Hippocampal formation (tissue), 2 donors: ENCODE measurements at places on chromosomes 4 and X.

- DNase-seq, result no peak
Measured at GRCh38 chrX:117038918-117039440, 576.2 kb upstream of the CT83 start.

DNA sequence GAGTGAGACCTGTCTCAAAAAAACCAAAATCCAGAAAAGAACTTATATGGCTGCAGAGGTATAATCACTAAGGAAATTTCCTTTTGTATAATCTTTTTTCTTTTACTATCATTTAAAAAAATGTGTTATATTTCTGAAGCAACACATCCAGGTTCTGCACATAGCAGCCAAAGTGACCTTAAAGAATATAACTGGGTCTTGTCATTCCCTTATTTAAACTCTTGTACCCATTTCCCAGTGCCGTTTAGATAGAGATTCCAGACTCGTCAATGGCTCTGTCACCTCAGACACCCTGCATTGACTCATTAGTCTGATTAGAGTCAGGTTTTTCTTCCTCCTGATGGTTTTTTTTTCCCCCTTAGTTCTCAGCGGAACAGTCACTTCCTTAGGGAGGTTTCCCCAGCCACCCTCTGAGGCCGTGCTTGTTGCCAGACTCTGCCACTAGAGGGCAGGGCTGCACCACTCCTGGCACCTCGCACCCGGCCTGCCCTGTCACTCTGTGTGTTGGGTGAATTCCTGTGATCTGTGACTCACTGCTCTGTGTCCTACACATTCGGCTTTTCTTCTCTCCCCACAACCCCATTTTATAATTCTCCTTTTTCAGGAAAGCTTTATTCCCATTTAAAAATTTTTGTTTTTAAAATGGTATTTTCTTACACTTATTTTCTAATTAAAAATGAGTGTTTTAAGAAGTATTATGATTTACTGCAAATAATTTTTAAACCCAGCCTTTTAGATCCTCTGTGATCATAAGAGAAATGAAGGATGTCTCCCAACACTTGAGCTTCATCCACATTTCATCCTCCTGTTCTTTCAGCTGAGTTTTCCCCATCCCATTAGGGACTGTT is 32.1 kb downstream of the HTT start:
- peak; percentile 81 for DNase-seq

- DNase-seq, result no peak
Measured at GRCh38 chr4:153512952-153513500, 46.9 kb downstream of the TMEM131L start.

DNA sequence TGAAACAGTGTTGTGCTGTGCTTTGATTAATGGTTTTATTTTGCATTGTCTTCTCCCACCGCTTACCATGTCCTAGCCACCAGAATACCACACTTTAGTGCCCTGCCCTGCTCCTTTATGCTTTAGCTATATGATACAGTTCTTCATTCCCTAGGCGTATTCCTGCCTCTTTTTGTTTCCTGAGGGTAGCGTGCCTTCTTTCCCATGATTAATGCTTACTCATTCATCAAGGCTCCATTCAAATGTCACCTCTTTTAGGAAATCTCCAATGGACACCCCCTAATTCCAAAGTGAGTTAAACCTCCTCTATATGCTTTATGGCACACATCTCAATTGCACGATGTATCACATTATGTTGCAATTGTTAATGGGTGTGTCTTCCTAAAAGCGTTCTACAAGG is 46.3 kb downstream of the SPANXD start:
- DNase-seq, result no peak

DNA sequence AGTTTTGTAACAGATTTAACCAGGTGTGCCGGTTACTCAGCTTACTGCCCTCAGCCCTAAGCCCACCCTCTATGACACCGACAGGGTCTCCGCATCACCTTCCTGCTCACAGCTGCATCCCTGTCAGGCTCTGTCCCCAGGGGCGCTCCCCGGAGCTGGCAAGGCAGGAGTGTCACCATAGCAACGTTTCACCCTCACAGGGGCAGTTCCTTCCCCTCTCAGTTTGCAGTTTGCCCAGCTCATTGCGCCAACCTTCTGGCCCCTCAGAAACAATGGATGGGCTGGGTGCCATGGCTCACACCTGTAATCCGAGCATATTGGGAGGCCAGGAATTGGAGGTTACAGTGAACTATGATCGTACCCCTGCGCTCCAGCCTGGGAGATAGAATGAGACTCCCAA is 42.6 kb downstream of the RGS12 start:
- DNase-seq, result no peak

GRCh38 chr4:17068392-17068791 is 169.9 kb upstream of the LDB2 start:
- no peak for DNase-seq

DNA sequence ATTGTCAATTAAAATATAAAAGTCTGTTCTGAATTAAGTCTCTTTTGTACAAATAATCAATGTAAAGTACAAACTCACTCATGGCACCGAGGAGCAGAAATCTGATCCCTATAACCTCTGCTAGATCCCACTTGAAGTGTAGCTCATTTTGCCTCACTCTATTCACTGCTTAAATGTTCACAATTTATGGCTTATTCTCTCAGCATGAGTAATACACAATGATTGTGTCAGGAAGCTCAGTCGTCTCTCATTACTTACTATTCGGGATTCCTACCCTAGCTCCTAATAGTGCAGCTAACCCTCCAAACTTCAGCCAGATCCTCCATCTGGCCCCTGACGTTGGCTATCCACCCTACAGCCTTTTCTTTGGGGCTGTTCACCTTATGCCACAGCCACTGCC is 4.7 kb upstream of the AMMECR1 start:
- no peak for DNase-seq

DNA sequence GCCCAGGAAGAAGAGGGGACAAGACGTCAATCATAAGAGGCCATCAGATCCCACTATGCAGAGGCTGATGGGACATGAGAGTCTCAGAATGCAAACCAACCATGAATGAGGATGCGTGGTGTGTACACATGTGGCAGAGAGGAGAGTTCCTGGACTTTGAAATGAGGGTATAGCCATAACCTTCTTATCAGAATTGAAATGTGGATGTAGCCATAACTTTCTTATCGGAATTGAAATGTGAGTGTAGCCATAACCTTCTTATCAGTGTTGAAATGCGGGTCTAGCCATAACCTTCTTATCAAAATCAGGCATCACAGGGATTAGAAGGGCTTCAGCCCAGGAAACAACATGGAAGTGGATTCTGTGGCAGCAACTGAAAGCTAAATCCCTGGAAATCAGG is 415.5 kb upstream of the FAT1 start:
- DNase-seq, result no peak

- no peak for DNase-seq
Measured at GRCh38 chr4:53100501-53101190, 238.5 kb downstream of the RASL11B start.

DNA sequence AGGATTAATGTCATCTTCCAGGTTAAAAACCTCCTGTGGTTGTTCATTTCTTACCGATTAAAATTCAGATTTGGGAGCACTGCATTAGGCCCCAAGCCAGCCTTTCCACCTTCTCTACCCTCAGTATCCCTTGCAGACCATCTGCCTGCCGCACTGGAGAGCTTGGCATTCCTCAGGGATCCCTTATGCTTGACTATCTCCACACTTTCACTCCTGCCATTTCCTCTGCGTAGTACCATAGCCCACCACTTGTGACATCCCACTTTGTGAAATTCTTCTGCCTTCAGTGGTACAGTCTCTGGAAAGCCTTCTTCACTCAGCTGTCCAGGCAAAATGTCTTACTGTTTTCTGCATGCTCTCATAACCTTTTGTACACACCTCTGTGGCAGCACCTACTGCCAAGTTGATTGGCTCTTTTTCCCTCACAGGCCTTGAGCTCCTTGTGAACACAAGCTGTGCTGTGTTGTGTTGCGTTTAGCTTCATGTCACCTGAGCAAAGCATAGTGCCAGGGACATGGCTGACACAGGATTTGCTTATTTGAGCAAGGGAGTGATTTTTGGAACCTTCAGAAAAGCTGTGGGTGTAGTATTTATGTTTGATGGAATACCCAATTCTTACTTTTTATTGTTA is 156.4 kb downstream of the ARX start:
- no peak for DNase-seq

DNA sequence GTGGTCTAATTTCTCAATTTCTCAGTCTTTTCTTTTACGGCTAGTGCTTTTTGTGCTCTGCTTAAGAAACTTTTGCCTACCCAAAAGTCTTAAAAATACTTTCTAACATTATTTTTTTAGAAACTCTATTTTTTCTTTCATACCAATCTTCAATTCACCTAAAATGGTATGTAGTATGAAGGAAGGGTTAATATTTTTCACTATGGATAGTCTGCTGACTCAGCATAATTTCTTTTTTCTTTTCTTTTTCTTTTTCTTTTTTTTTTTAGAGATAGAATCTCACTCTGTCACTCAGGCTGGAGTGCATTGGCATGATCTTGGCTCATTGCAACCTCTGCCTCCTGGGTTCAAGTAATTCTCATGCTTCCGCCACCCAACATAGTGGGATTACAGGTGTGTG is 34.2 kb upstream of the GYPE start:
- DNase-seq, result no peak

DNA sequence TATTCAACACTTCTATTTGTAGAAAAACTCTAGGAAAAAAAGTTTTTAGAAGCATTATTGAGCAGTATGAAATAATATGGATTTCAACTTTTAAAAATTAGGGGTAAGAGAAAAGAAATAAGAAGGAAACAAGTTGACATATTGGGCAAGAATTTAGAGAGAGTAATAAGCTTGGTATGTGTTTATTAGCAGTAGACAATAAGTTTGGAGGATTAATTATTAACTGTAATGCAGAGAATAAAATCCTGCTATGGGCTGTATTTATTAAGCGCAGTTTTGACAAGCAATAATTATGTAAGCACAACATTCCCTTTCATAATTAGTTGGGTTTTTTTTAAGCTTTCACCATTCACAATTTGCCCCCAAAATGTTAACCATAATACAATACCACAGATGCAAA is 162.7 kb upstream of the SLC7A11 start:
- DNase-seq, result no peak

GRCh38 chrX:8090482-8090881 is 80.6 kb downstream of the VCX2 start:
- no peak for DNase-seq

DNA sequence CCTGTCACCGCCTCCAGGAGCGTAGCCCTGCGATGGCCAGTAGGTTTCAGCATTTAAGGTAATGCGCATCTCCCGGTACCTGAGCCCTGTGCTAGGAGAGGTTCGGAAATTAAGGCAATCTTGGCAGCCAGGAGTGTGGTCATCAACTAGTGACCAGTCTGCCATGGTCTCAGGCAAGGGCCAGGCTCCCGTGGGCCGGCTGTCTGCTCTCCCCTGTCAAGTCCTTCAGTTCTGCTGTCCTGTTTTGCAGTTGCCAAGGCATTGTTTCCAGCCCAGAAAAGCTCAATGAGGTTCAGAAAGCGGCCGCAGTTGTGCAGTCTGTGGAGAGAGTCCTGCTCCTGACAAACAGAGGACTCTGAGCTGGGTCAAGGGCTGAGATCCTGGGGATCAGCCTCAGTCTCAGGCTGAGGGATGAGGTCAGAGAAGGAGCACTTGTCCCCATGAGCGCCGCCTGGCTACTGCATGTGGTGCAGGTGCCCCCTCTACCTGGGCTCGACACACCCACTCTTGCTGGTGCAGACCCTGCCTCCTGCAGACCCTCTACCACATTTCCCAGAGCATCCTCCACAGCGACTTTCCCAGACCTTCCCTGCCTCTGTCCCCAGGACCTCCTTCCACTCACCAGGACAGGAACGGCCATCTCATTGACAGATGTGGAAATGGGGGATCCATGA is 53.4 kb upstream of the PSAPL1 start:
- no peak for DNase-seq

DNA sequence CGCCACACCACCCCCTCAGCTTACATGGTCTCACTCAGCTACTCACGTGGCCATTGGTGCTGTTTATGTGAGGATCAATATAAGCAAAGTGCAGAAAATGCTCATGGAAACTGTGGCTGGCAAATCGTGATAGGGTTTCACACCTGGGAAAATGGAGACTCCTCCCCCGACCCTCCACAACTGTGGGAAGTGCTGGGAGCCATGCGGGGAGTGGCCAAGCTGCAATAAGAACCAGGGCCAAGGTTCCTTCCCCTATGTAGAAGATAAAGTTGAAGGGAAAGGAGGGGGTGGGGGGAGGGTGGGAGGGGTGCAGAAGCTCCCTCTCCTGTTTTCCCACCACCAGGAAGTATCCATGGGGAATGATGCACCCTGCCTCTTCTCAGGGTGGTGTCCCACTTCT is 145.5 kb upstream of the MAMLD1 start:
- no peak for DNase-seq

- DNase-seq, result no peak
Measured at GRCh38 chr4:173698557-173699262, 168.7 kb upstream of the HAND2 start.

DNA sequence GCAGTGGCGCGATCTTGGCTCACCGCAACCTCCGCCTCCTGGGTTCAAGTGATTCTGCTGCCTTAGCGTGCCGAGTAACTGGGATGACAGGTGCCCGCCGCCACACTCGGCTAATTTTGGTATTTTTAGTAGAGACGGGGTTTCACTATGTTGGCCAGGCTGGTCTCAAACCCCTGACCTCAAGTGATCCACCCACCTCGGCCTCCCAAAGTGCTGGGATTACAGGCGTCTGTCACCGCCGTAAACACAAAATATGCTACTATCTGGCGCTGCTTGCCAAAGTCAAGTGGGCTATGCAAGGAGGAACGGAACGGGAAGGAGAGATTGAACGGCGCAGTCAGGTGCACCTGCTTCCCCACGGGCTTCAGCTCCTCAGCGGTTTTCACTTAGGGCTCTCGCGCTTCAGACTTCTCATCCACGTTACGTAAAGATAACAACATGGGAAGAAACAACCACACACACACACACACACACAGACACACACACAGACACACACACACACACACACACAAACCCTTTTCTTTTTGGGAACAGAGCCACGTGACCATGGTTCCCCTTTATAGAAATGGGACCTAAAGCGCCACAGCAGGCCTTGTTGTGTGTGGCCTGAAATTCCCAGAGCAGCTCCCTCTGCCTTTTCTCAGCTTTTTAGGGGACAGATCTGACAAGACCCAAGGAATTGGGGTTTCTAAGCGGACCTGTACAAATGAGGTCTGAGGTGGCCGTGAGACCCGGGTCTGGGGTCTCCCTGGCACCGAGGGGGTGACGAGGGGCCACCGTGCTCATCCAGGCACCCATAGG is 1.5 kb downstream of the P2RY8 start:
- no peak for DNase-seq

DNA sequence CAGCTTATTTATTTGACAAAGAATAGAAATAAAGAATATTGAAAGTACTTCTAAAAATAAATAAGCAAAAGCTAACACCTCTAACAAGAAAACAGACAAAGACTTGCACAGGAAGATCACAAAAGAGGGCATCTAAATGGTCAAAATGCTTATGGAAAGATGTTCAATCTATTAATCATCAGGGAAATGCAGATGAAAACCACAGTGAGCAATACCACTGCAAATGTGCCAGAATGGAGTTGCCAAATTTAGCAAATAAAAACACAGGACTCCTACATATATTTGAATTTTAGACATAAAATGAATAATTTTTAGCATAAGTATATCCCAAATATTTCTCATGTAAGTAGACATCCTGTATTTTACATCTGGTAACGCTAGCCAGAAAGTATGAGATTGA is 56.1 kb upstream of the HPGD start:
- DNase-seq, result no peak

- DNase-seq, result peak; percentile 49
Measured at GRCh38 chr4:186144198-186144945, 39.9 kb downstream of the FAM149A start.
